ENCODE measurements at places on chromosomes 11 and 22. TPM values are rescaled to one million over a fixed set of nuclear protein-coding genes. Genes with fewer than 3 reads are reported as not detected.

GRCh38 chr22:22836635-22837034 is 51.0 kb upstream of the IGLL5 start:
- DNase-seq: no peak

PANX2 gene
- 0.23 TPM for total RNA-seq

PITPNB gene
- total RNA-seq: 96.2 TPM

SHISA8 gene
- total RNA-seq: not detected
